ENCODE measurements at places on chromosomes 3 and 15.
A peak's percentile ranks its signal among the peaks of the same experiment; 100 is the strongest.

GRCh38 chr3:187706971-187707370, 4.6 kb upstream of the RTP2 start:
- no peak for DNase-seq

- DNase-seq, result peak; percentile 97
Measured at GRCh38 chr3:31004025-31004678, 109.7 kb upstream of the GADL1 start.

- DNase-seq, result no peak
Measured at GRCh38 chr3:196931828-196932587, 10.3 kb downstream of the NCBP2 start.

DNA sequence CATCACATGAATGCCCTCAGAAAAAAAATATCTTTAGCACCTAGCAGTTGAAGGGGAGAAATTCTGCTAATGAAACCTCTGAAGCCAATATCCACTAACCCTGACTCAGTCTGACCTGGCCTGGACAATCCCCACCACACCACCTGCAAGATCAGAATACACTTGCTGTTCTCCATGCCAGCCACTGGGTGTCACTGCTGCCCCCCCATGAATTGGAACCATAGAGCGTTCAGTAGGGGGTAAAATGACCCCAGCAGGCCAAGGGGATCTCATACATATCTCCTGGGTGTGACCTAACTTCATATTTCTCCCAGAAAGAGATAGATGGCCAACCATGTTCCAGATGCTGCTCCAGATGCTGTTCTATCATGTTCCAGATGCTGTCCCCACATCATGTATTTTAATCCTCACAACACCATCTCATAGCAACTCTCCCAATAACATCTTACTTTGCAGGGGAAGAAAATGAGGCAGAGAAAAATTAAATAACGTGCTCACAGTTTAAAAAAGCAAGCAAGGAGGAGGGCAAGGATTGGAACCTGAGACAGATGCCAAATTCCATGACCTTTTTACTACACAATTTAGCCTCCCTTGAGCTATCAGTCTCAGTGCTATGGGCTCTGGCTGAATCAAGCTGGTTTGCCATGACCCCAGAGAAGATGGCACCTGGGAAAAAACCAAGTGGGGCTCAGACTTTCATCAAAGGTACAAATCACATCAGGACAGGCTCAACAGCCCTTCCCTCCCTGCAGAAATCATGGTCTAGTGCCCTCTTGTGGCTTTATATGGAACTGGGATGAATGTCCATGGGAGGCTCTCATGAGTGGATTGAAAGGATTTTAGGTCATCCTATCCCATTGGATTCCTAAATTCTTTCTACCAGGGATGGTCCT, 12.4 kb downstream of the NTRK3 start:
- DNase-seq, result peak; percentile 40

DNA sequence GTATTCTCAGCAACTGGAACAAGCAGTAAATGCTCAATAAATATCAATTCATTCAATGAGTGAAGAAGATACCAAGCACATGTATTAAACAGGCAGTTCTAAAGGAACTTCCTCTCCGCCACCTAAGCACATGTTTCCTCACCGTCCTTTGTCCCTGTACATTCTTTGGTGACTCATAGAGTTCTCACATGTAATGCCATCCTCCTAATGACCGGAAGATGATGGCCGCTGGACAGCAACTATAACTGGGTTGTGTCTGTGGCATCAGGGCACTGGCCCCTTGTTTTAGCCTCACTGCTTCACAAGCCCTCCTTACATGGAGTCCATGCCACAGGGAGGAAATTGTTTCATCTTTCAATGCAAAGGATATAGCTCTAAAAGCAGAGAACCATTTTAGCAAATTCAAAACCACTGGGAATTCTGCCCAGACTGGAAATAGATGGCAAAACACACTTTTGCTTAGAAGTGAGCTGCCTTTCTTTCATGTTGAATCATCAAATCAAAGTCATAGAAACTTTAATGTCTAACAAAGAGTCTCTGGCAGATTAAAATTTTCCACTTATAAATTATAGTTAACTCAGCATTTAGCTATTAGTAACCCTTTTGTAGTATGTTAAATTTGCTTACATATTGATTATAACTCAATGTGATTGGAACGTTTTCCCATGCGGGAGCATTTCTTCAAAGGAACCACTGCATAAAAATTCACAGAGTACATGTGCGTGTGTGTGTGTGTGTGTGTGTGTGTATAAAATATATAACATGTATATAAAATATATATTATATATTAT, 74.1 kb downstream of the GAP43 start:
- peak; percentile 54 for DNase-seq

GRCh38 chr15:40499931-40500330, 29.1 kb downstream of the CHST14 start:
- DNase-seq, result no peak

DNA sequence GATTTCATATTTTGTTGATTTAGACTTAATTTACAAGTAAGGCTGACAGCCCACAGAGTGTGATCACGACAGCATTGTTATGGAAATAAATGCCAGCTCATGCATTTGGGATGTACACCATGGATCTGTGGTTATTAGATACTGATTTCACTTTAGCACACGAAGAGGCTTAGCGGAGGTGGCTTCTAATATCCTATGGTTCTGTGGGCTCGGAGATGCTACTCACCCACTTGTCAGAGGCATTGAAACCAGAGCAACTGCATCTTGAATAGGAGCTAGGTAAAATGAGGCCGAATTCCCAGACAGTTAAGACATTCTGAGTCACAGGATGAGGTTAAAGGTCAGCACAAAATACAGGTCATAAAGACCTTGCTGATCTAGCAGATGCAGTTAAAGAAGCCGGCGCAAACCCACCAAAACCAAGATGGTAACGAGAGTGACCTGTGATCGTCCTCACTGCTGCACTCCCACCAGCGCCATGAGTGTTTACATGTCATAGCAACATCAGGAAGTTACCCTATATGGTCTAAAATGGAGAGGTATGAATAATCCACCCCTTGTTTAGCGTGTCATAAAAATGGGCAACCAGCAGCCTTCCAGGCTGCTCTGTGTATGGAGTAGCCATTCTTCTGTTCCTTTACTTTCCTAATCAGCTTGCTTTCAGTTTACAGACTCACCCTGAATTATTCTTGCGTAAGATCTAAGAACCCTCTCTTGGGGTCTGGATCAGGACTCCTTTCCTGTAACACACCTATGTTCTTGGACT, 117.5 kb downstream of the PGPEP1L start:
- peak; percentile 99 for DNase-seq

- peak; percentile 98 for DNase-seq
Measured at GRCh38 chr15:72272213-72272996, at the start of gene PARP6. TSS of gene PARP6 (minus strand) at chr15:72272554. CDS start at chr15:72267477, 5,077 bp downstream.

DNA sequence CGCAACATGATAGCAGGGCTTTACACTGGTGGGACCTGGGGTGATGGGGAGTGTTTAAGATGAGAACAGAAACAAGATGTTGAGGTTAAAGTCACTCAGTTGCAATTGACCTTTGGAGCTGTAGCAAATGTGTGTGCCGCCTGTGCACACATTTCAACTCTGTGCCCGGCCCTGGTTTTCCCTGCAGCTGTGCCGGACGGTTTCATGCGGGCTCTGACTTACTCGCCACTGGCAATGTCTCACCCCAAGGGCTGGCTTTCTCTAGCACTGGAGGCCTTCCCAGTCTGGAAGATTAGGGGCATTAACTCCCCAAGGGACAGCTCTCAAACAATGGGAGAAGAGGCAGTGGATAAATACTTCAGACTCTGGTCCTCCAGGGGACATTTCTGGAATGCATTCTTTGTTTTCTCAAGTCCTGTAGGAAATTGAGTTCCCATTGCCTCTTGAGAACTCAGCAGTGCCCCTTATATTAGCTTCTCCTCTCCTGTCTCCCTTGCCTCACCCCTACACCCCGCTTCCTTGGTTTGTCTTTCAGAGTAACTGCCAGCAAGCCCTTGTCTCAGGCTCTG, 152.5 kb downstream of the EDEM1 start:
- no peak for DNase-seq

DNA sequence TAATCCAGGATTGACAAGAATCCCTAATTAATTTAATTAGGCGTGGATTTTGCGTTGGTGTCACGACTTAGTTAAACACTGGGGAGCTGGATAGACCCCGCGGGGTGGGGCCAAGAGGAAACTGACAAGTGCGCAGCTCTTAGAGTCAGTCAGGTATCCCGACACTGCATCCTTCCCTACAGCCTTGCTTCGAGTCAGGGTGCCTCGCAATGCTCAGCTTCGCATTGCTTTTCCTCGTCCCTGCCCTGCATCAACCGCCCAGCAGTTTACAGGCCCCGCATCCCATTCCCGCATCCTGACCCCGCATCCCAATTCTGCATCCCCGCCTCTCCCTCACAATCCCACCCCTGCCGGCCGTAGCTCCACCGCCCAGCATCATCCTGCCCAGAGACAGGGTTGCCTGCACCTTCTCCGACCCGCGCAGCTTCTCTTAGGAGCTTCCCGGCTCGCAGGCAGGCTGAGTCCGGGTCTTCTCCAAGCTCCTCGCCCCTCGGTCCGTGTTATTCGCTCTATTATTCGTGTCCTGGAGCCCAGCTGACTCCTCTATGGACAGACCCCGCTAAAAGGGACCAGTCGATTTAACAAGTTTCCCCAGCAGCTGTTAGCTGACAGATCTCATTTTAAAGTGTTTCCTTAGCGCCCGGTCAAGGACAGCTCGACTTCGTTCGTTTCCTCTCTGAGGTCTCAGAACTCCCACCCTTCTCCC, 699 bp upstream of the SHOX2 start:
- DNase-seq, result peak; percentile 10

GRCh38 chr15:58793862-58794261, 22.8 kb downstream of the MINDY2 start:
- peak; percentile 61 for DNase-seq

DNA sequence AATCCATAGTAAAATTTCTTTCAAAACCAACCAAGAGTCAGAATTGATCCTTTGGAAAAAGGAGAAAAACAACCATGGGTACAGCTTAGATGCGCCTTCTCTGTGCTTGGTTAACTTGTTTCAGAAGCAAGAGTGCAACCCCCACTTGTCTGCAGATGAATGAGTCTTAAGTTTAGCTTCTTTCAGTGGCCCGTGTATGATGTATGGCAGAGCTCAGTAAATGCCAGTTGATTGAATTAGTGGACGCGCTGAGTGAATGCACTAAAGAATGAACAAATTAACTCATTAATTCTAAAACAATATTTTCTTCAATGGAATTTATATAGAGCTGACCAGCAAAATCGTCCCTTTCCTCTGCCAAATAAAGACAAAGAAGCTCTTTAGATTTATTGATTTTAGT, 67.0 kb upstream of the ARHGEF3 start:
- DNase-seq, result no peak

DNA sequence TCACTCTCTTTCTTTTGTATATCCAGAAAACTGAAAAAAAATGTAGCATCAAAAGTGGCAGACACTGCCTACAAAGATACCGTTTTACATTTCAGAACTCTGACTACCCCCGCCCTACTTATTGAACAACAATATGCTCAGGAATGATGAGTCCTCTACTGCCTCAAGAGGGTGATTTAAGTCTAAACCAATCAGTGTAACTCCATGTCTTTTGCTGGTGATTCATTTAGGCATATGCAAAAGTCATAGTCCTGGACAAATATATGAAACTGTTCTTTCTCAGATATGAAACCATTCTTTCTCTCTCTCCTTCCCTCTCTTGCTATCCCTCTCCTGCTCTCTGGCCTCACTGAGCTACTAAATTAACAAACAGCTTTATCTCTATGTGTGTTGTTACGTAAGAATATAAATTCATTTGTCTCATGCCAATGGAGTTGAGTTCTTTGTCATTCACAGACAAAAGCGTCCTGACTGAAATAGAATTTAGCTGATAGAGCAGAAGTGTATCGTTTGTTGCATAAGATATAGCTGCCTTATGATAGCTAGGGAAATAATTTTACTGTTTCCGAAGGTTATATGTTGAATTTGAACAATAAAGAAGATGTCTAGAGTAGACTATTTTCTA, 133.7 kb upstream of the OSTN start:
- DNase-seq, result peak; percentile 68
